Fibroblast of pulmonary artery (primary cell): ENCODE measurements at places on chromosomes 11 and 22.

DNA sequence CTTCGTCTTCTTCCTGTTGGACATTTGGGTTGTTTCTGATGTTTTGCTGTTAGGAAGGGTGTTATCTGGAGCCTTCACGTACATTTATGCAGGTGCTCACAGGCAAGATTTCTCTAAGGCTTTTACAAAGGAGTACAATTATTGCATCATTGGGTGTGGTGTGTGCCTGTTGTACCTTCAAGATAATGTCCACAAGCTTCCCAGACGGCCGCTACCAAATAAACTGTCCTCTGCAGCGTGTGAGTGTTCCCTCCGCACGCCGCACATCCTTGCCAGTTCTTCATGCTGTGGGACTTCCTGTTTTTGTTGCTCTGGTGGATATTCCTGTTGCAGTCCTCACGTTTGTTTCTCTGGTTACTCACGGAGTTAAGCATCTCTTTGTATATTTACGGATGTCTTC is 133.3 kb downstream of the TBC1D22A start:
- no peak for DNase-seq

GRCh38 chr11:312092-312816 is 1.6 kb upstream of the IFITM1 start:
- peak; percentile 53 for DNase-seq

- DNase-seq = no peak
Observed at GRCh38 chr11:66467756-66468155, 1.1 kb downstream of the PELI3 start.

GRCh38 chr22:26891429-26891828 is 234.0 kb downstream of the MIAT start:
- DNase-seq = no peak

DNA sequence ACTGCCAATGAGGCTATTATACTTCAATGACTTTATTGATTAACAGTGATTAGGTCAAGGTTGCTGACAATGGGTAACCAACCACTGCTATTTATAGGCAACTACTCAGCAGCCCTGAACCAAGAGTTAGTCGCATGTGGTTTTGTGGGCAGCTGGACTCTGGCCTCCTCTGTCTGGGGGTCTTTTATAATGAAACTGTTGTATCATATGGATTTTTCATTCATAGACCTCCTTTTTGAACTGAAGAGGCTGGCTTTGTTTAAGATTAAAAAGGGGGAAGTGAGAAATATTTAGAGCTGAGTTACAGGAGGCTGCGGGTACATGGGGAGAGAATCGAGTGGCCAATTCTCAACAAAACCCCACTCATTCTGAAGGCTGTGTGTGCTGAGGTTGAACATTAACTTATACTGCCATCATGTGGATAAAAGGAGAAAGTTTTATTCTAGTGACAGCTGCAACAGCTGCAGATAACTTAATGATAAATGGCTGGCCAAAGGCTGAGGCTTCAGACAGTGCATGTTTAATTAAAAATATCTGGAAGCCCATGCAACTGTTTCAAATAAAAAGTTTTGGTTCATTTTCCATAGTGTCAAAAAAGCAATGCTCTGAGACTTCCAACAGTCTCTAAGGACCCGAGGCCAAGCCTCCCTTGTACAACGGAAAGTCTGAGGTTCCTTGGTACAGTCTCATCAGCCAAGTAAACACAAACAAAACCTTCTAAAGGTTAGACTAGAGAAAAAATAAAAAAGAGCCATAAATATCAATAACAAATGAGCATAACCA is 682.6 kb downstream of the KCNA4 start:
- peak; percentile 80 for DNase-seq

DNA sequence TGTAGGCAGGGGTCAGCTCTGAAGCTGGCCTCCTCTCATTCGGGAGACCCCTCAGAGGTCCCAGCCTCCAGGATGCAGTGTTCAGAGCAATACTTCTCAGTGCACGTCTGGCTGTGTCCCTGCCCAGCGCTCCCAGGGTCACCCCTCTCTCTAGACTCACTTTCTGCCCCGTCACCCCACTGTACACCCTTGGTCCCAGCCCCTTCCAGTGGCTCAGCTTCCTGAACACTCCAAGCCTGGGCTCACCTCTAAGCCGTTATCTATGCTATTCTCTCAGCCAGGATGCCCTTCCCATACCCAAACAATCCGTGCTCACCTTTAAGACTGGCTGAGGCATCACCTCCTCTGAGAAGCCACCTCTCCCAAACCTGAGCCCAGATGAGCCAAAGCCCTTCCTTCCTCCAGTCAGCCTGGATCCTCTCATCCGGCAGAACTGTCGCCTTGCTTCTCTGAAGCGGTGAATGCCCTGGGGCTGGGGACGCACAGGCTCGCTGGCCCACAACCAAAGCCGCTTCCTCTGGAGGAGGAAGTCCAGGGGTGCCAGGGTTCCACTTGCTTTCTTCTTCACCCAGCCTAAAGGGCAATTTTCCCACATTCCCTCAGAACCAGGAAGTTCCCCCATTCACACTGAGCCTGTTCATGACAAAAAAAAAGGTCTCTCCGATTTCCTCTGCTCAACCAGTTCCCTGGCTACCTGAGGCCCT is 13.7 kb upstream of the CDKN1C start:
- no peak for DNase-seq

GRCh38 chr22:18987765-18988164 is 51.7 kb upstream of the PRODH start:
- DNase-seq = no peak

- no peak for DNase-seq
Observed at GRCh38 chr11:68335683-68336082, 23.3 kb downstream of the LRP5 start.

DNA sequence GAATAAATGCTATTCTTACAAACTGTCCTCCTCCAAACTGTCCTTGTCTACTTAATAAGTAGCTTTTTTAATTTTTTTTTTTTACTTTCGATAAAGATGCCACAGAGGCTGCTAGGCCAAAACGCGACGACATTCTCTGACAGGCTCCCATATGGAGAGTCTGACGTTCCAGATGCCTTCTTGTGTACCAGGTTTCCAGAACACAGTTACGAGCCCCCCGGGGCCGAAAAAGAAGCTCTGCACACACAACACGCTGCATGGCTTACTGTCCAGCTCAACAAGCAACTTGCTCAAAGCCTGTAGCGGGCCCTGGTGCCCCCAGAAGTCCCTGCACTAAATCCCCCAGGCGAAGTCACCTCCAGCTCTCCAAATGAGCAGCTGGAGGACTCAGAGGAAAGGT is 39.3 kb downstream of the LARGE1 start:
- no peak for DNase-seq

DNA sequence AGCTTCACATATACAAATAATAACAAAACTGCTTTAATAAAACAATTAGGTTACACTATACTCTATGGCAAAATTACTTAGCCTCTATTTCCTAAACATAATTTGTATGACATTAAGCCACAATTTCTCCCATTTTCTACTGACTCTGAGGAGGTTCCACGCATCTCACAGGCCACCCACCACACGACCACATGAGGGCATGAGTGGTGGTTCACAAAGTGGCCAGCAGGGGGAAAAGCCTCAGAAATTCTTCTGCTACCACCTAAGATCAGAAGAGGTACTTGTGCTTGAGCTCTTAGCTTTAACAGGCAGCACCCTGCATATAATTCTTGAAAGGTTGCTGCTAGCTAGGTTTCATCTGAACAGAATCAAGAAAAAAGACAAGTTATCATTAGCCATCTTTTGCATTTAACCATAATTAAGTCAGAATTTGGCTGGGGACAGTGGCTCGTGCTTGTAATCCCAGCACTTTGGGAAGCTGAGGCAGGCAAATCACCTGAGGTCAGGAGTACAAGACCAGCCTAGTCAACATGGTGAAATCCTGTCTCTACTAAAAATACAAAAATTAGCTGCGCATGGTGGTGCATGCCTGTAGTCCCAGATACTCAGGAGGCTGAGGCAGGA is 7.7 kb downstream of the LPXN start:
- peak; percentile 77 for DNase-seq

- no peak for DNase-seq
Observed at GRCh38 chr22:47943729-47944700, 1181.6 kb downstream of the TBC1D22A start.

GRCh38 chr11:13667795-13668101 is 720 bp upstream of the FAR1 start:
- no peak for DNase-seq

DNA sequence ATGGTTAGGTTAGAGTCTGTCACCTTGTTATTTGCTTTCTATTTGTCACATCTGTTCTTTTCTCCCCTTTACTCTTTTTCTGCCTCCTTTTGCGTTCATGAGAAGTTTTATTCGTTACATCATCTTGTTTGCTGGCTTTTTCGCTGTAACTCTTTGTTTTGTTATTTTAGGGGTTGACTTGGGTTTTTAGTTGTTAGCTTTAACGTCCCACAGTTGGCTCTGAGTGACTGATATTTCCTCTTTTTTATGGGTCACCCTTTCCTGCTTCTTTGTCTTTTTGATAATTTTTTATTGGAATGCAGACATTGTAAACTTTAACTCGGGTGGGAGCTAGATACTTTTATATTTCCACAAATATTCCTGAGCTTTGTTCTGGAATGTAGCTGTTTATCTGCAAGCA is 13.3 kb upstream of the TNNT3 start:
- DNase-seq = peak; percentile 20

DNA sequence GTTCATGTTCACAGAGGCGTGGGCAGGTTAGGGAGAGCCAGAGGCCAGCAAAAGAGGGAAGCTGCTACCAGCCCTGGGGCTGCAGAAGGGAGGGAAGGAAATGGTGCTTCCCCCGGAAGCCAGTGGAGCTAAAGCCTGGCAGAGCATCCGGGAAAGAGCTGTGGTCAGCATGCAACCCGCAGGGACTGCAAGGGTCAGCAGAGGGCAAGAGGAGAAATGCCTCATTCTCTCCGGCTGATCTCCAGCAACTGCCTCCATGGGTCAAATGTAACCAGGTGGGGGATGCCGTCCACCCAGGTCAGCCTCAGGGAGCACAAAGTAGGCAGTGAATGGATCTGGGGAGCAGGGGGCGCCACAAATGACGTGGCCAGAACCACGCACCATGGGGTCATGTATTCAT is 36.9 kb upstream of the PRR5 start:
- no peak for DNase-seq

DNA sequence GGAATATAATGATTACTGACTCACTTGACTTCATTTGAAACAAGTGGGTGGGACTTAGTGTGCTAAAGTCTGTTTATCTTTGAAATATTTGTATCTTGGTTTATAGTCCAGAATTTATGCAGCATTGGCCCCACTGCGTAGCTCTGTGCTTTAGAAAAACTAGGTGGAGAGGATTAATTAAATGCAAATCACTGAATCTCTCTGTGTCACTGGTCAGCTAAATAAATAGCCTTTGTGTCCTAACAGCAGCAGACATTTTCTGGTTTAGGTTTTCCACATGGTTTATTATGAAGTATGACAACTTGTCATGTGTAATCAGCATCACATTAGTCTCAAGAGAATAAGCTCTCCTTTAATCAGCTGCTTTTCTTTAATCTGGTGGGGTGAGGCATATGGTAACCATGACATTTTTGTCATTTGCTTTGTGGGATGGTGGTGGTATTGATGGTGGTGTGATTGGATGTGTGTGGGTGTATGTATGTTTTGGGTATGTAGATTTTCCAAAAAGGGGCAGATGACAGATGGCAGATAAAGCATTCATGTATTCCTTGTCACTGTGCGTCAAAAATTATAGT is 33.9 kb downstream of the BCL2L13 start:
- DNase-seq = no peak

- DNase-seq = no peak
Observed at GRCh38 chr22:39900306-39901227, at the start of gene GRAP2. Gene GRAP2 (plus strand): TSS chr22:39901084. CDS start chr22:39947107, 46,023 bp downstream.

DNA sequence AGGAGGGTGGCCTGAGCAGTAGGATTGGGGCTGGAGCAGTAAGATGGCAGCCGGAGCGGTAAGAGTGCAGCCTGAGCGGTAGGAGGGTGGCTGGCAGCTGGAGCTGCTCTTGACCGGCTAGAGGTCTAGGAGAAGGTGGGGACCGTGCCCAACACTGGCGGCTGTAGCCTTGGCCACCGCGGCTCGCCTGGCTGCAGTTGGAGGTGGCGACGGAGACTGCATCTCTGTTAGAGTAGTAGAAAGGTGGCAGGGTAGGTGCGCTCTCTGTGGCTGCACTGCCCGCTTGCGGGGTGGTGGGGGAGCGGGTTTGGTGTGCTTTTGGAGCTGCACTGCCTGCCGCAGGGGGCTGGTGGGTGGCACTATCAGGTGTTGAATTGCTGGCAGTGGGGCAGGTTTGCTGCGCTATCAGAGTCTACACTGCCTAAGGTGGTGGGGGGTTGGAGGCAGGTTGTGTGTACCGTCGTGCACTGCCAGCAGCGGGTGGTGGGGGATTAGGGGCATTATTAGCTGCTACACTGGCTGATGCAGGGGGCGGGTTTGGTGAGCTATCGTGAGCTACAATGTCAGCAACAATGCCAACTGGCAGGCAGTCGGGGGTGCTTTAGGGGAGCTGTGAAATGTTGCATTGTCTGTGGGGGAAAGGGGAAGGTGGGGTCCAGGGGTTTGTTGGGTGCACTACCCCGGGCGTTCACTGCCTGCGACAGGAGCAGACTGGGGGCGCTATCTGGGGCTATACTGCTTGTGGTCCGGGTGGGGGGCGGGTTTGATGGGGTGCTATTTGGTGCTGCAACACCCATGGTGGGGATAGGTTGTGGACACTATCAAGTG is 4461.3 kb upstream of the OR11H1 start:
- DNase-seq = no peak

DNA sequence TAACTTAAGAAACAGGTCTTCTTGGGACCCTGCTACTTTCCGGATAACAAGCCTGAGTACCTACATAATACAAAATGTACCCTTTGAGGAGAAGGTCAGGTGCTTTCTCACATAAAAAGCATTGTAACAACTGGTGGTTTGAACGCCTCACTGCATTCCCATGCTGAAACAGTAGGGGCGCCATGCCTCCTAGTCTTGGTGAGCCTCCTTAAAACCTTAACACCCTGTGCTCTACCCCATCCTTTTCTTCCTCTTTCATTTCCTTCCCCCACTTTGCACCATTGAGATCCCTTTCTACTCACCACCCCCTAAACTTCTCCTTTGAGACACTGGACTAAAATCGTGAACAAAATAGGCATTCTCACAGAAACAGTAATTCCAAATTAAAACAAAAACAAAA is 729.3 kb downstream of the NTM start:
- DNase-seq = no peak

DNA sequence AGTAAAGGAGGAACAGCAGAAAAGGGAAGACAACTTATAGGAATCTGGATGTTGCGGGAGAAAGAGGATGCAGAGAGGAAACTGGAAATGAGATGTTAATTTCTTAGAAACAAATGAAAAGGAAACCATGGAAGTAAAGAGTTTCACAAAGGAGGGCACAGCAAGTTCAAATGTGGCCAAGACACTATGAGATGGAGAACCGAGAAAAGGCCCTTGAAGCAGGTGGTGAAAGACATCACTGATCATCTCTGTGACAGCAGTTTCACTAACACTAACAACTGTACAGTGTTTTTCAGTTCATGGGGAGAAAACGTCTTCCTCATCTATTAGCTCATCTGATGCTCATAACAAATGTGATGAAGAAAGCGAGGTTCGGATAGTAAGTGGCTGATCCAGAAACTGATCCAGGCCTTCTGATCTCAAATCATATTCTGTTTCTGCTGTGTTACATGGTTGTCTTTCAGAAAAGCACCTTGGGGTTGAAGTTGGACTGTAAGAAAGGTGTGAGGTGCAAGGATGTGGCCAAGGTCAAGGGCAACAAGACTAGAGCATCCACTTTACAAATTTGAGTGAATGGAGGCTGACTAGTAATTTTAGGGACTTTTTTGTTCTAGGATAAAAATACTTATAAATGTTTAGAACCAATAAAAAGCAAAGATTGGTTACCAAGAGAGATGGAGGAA is 492.1 kb upstream of the CADM1 start:
- no peak for DNase-seq

GRCh38 chr22:41367039-41367679 is 14.6 kb upstream of the TEF start:
- DNase-seq = peak; percentile 98

- peak; percentile 97 for DNase-seq
Observed at GRCh38 chr22:37563153-37564081, 3.1 kb downstream of the CDC42EP1 start.
